Cerebellum (tissue), 4 donors: ENCODE measurements at places on chromosomes 5 and 9. TPM values are rescaled to one million over a fixed set of nuclear protein-coding genes. Genes with fewer than 3 reads are reported as not detected.

DNA sequence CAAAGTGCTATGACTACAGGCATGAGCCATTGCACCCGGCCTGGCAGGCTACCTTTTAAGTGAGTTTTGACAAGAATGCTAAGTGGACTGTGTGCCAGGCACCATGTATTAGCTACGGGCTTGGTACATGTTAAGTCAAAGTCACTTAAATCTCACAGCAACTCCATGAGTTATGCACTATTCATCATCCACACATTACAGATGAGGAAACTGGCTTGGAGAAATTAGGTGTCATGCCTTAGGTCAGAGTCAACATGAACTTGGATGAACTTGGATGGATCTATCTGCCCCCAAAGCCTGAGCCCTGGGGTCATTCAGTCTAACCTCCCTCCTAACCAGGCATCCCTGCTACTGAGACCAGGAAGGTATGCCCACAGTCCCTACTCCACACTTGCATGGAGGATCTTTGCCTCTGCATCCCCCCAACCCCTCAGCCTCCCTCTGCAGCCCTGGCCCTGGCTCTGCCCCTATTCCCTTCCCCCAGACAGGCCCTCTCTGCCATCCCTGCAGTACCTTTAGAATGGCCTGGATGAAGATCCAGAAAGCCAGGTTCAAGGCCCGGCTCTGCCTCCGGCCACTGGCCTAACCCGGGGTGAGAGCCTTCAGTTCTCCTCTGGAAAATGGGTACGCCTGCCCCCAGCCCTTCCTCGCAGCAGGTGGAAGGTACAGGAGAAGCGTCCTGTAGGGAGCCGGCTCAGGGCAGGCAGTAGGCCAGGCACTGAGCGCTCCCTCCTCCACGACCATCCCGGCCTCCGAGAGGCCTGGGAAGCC lies 685 bp upstream of the ADGRD2 start:
- DNase-seq, result no peak

GZMA gene
- total RNA-seq, result not detected

DNA sequence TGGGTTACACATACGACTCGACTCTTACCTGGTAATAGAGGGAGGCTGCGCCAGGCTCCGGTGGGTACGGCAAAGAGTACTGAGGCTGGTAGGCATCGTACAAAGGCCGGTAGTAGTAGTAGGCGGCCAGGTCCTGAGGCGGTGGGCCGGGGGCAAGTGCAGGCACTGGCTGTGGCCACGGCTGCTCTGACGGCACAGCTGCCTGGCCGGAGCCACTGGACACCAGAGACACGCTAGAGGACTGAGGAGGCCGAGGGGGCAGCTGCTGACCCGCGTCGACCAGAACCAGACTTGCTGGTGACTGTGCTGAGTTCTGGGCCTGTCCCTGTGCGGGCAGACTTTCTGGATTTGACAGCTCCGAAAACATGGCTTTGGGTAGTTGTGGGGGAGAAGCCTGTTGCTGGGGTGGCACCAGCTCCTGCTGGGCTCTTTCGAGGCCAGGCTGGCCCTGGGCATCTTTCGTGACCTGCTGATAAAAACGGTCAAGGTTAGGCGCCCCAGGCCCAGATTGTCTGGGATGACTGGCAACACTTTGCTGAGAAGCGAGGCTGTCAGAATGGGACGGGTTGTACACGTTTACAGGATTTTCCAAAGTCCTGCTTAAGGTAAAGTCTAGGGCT lies 8.7 kb downstream of the SEC16A start:
- no peak for DNase-seq

- no peak for DNase-seq
Measured at GRCh38 chr5:83077662-83078261, 415 bp downstream of the XRCC4 start.

GRCh38 chr5:77400645-77401044 lies 91.5 kb downstream of the WDR41 start:
- DNase-seq, result no peak

GRCh38 chr5:469752-470483 lies 26.9 kb downstream of the EXOC3 start:
- no peak for DNase-seq

DNA sequence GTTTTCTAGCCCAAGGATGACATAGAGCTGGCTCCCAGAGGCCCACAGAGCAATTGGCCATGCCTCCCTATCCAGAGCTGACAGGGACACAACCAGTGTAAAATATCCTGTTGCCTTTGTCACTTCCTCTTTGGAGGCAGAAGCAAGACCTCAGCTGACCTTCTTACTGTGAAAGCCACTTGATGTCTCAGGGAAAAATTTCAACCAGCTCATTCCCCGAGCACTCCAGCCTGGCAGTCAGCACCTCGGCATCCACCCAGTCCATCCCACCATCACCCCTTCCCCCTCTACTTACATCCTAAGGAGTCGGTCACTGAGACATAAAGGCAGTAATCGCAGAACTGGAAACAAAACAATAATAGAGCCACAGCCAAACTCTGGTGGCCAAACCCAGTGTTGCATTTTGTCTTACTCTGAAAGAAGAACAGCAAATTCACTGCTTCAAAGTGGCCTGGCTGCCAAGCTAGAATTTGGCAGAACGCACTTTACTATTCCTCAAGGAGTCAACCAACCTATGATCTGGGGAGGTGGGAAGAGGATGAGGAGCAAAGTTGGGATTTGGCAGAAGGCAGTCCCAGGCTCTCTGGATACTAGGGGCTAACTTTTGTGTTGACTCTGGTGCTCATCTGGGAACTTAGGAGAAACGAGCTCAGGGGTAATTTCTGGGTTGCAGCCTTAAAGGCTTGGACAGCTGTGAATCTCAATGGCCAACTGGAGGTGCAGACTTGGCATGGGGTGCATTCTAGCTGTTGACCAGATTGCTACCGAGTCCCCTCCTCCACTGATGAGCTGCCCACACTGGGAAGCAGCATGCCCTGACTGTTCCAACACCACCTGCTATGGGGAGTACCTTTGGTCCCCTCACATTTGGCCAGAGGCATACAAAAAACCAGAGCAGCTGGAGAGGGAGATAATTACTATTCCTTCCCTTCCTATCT lies 13.6 kb downstream of the NIPAL4 start:
- no peak for DNase-seq

KCNMB1 gene
- 0.09 TPM for total RNA-seq

DNA sequence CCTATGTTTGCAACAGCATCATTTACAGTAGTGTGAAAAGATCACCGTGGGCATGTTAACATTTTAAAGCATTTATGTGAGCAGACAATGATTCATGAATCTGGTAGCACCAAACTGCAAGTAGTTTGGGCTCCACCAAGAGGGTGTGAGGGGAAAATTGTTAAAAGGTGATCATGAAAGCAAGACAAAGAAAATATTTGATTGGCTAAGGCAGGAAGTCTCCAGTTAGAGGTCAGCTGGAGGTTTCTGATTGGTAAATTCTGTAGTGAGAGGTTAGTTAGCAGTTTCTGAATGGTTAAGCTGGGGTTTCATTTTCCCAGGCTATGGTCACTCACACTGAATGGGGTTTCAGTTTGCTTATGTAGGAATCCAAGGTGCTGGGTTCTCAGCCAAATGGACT lies 13.5 kb upstream of the DRD1 start:
- DNase-seq, result no peak

DNA sequence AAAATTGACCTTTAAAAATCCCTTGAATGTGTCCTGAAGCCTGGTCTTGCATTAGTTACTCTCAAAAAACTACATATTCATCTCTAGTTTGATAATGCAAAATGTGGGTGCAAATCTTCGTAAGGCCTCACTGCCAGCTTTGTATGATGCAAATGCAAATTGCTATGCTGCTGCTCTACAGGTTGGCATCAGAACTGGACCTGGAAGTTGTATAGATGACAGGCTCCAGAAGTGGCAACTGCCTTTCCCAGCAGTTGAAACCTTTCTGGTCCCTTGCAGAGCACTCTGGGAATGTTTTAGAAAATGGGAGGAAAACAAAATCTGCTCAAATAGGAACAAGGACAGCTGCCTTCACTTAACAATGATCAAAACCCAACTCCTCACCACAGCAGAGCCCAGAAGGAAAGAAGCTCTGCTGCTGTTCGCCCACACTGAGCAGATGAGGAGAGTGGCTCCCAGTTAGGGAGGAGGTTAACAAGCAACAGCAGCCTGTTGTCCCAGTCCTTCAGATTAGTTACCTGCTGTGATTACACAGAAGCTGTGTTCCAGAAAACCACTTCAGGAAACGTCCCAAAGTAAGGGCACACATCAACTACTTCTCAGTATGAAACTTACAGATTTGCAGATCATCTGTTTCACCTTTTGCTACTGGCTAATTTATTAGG lies 93.5 kb downstream of the PLPP1 start:
- DNase-seq, result no peak

- DNase-seq, result no peak
Measured at GRCh38 chr9:93082841-93083411, 13.1 kb upstream of the CARD19 start.

SAXO1 gene
- under 0.01 TPM for total RNA-seq

CDH10 gene
- total RNA-seq, result 23.2 TPM

DNA sequence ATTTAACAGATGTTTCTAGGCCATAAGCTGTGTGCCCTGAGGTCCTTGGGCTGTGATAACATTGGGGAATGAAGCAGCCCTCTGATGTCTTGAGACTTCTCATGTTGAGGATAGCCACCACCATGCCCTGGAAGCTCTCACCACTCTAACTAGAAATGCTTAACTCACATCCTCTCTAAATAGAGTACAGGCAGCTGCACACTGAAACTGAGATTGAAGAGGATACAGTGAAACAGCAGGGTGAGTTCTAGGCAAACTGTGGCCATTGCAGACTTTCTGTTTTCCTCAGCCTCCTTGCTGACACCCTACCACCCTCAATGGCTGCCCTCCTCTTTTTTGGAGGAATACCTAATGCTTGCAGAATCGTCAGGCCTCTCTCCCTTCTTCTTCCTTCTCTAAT lies 22.4 kb downstream of the UTP15 start:
- DNase-seq, result no peak

GRCh38 chr5:170190436-170191134 lies 42.2 kb upstream of the C5orf58 start:
- no peak for DNase-seq

TMC1 gene
- 0.45 TPM for total RNA-seq

GRCh38 chr9:78712903-78713613 lies 416.1 kb downstream of the PSAT1 start:
- no peak for DNase-seq

DNA sequence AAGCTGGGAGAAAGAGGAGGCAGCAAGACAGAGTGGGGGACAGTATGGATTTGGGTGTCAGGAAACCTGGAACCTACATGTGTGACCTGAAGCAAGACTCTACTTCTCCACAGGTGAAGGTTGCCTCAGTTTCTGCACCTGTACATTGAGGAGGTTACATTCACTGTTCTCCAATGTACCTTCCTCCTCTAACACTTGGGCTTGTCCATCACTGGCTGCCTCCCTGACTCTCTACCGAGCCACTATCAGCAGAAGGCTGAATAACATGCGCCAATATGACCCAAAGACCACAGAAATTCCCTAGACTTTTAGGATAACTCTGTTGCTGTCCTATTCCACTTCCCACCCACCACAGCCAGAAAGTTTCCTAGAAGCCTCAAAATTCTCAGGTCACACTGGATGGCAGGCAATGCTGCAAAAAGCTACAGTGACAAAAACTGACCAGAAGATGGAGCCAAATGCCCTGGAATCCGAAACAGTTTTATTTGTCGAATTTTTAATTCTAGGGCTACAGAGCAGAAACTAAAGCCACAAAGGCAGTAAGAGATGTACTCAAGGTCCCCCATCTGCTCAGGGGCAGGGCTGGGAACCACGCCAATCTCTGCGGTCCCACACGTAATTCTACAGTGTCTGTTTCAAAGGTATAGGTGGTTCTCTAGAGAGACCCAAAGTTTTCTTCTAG lies 64.4 kb downstream of the FAM114A2 start:
- peak; percentile 44 for DNase-seq

GRCh38 chr5:107950776-107951175 lies 280.0 kb upstream of the EFNA5 start:
- no peak for DNase-seq

DNA sequence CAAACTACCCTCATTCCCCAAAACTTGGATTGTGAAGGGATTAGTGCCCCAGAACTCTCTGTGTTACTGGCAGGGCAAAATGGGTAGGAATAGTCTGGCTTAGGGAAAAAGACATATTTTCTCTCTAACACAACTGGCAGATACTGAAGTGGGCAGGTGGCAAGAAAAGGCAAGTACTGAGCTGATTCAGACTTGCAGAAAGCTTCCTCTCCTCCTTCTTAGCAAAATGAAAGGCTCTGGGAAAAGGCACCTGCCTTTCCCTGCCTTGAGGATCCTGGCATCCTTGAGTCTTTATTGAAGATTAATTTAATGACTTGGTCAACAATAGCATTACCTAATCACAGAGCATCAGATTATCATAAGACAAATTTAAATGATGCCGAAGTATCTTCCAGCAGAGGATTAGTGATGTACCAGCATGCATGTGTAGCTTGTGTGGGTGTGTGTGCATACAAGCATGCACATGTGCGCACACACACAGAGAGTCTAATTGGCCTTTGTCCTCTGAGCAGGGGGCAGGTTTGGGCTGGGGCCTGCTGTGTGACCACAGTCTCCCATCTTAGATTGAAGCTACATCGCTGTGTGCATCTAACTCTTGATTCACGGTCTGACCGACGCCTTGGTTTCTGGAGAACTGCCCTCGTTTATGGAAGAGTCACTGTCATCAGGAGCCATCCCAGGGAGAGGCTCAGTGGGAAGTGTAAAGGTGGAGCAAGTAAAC lies 294.8 kb downstream of the AOPEP start:
- DNase-seq, result no peak

DNA sequence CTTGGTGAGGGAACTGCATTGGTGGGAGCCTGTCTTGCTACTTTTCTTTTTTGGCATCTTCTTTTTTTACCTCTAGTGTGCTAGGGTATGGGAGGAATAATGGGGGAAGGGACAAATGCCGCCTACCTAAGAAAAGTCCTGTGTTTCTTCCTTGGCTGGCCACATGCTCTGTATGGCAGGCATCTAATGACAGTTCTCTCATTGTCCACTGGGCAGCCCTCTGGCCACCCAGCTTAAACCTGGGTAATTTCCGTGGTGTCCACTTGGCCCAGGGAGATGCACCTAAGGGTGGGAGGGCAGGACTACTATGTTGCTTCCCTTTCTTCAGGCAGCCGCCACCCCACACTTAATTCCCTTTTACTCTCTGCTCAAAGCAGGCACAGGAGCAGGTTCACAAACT lies 173.1 kb downstream of the YTHDC2 start:
- DNase-seq, result no peak

GRCh38 chr9:129344641-129345495 lies 166.8 kb upstream of the IER5L start:
- DNase-seq, result no peak

CCDC180 gene
- total RNA-seq, result 14.2 TPM

PTPN3 gene
- total RNA-seq, result 3.4 TPM

- no peak for DNase-seq
Measured at GRCh38 chr5:24059006-24059405, 551.6 kb downstream of the PRDM9 start.

GRCh38 chr9:95903398-95903797 lies 27.9 kb downstream of the ERCC6L2 start:
- no peak for DNase-seq

DNA sequence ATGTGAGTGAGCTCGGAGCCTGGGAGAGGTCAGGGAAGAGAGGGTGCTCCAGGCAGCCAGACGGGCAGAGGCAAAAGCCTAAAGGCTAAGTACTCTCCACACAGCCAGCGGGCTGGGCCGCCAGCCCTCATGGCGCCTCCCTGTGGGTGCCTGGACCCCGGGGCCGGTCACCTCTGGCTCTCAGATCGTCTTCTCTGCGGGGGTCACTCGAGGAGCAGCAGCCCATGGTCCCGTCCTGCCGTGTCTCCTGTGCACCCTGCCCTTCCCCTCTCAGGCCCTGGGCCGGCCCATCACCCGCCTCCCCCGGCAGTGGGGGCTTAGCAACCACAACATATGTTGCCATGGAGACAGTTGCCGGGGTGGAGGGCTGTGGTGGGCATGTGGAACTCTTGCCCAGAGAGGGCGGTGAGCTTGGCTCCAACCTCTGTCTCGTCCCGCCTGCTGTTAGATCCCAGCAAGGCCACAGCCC lies 4.2 kb downstream of the AK1 start:
- no peak for DNase-seq
